ENCODE measurements at places on chromosomes 3 and 15.

DNA sequence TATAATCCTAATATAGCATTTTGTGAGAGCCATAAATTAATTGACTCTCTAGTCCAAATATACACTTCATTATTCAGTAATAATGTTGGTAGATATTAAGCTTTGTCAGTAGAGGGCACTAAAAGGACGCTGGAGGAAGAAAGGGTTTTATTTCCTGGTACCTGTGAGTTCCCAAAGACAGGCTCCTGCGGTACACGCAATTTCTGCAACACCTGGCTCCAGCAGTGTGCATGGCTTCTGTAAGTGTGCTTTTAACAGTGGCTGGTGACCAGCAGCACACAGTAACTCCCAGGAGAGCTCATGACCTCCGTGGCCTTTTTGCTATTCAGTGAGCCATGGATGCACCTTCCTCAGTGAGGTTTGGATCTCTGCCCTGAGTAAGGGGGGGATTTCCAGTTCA, 338.3 kb upstream of the ZNF385D start:
- DNase-seq, result no peak

DNA sequence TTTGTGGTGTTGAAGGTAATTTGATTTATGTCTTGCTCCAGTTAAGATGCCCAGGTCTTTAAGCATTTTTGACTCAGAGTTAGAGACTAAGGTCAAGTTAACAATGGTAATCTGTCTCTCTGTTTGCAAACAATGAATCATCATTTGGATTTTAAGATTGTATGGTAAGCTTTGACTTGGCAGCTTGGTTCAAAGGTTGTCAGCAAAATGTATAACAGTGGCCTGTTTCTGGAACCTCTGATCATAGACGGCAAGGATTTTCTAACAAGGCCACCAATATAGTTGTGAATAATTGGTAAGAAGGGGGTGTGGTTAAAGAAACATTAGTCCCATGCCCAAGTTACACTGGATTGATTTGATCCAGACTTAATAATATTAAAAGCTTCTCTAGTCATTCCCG, 775.2 kb upstream of the GOLIM4 start:
- DNase-seq, result no peak

GRCh38 chr15:76321171-76321570, 9.9 kb upstream of the ETFA start:
- no peak for DNase-seq

DNA sequence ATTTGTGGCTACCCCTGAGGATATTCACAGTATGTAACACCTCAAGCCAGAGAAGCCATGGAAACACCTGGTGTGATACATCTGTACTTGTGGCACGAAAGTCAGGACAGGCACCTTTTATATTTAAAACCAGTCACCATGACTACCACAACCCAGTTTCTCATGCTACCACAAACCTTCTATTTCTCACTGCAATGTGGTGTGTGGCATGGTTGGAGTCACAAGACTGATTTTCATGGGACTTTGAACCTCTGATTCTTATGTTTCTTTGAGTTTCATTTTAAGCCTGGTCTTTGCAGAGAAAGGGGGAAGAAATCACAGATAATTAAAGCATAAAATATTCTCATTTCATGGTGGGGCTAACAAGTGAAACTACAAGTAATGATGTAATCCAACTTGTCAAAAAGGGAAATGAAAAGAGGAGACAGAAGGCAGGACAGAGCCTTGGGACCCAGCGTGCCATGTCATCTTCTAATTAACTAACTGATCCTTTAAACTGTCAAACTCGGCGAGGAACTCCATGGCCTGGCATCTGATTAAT, 175.9 kb downstream of the PDZRN3 start:
- DNase-seq, result no peak

DNA sequence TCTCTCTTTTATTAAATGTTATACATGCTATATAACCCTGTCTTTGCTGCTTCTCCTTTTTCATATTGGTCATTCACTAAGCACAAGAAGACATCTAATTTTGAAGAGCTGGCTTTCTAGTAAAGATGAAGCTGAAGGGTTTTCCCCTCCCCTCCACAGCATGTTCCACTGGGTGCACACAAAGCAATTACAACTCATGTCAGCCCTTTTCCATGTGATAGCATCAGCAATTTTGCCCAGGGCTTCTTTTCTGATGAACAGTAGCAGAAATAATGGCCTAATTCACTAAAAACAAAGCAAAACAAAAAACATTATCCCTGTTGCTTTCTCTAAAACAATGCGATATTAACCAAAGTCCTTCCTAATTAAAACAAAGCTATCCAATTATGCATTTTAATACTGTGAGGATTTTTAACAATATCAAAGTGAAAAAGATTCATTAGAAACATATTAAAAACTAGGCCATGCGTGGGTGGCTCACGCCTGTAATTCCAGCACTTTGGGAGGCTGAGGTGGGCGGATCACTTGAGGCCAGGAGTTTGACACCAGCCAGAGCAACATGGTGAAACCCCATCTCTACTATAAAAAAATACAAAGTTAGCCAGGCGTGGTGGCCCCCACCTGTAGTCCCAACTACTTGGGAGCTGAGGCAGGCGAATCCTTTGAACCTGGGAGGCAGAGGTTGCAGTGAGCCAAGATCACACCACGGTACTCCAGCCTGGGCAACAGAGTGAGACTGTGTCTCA, 12.2 kb upstream of the PIK3R4 start:
- no peak for DNase-seq

DNA sequence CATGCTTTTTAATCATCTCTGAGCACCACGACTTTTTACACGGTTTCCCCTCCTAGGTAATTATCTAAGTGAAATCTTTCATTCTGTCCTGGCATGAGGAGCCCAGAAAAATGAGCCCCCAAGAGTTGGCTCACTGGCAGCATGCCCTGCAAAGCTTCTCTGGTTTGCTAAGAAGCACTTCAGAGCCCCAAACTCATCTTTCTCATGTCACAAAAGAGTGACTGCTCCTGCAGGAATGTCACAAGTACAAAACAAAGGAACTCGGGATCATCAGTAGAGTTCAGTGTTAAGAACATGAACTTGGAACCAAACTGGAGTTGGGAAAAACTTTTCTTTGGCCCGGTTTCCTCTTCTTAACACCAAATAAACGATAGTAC, 123.9 kb downstream of the FOXB1 start:
- no peak for DNase-seq

DNA sequence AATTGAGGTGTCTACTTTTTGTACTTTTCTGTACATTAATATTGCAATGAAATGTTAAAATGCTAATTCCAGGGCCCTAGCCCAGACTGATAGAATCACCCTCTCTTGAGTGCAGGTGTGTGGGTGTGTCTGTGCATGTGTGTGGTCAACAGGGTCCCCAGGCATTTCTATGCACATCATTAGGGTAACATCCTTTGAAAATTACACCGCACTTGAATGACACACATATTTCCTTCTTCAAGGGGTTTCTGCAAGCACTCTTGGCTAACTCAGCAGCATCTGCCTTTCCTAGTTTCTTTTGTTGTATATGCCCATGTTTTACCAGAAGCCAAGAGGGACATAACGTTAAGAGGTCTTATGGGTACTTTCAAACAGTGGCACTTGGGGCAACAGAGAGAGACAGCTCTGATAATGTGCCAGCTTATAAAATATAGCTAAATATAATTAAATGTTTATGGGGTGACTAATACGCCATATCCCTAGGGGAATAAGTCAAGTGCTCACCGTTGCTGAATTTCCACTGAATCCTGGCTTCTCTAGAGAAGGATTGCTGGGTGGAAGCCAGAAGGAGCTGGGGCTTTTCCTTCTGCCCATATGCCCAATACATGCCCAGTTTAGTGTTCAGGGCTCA, 54.5 kb upstream of the LRIG1 start:
- DNase-seq, result no peak
